ENCODE measurements at places on chromosomes 11 and 22.

- DNase-seq = no peak
These were observed 85.2 kb downstream of the FLI1 start for GRCh38 chr11:128779036-128779435.

GRCh38 chr22:31944700-31945442 lies 536 bp downstream of the YWHAH start:
- DNase-seq = peak; percentile 7

- DNase-seq = no peak
These were observed 30.8 kb upstream of the ALDH3B2 start for GRCh38 chr11:67705264-67705663.

GRCh38 chr11:61761440-61762222 lies 9.2 kb downstream of the MYRF start:
- no peak for DNase-seq

GRCh38 chr11:119666061-119666460 lies 62.9 kb downstream of the NECTIN1 start:
- DNase-seq = no peak

DNA sequence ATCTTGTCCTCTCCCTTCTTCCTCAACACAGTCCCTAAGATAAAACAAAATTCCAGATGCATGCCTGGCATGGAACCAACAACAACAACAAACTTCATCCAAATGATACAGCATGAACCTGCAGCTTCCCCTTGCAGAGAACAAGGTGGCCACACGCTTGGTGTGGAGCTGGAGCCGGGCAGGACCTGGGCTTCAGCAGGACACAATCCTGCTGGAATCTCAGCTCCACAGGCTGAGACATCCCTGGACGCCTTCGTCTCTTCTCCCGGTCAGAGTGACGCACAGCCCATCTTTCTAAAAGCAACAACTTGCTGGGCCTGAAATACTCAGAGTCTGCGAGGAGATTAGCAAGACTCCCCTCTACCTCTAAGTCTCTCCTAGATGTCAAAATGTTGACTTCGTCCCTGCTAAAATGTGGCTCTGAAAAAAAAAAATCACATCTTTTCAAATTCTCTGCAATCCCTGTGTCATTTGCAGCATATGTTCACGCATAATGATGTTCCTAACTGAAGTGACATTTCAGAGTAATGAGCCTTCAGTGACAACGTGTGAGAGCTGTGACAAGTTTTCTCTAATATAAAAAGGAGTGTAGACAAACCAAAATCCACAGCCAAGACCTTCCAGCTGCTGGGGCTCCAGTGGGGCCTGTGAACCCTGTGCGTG lies 1232.3 kb downstream of the TBC1D22A start:
- no peak for DNase-seq
